ENCODE measurements at places on chromosomes 5 and 9.

DNA sequence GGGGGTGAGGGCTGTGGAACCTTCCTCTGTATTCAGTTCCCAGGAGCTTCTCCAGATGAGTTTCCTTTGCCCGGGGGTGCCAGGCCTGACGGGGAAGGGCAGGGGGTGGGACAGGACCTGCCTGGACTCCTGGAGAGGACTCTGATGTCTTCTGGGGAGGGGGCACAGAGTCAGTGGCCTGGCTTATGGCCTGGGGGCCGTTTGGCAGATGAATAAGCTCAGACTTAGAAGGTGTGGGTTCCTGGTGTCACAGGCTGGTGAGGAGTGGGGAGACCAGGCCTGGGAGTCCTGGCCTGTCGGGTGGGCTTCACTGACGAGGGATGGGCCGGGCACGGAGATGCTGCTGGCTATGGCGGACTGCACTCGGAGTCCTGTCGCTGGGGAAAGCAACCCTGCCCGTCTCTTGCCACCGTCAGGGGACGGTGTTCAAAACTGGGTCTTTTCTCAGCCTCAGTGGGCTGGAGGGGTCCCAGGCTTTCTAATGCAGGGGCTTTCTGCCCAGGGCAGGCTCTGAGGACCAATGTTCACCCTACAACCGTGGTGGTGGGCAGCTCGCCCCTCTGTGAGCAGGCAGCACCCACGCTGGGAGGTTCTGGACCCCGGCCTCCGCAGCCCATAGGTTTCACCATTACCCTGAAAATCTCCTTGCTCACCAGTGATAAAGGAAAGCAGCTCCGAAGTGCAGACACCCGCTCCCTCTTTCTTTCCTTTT is 16.2 kb downstream of the COL5A1 start:
- no peak overlapping the region for H3K4me3 ChIP-seq
- H3K4me1 ChIP-seq, result no peaks in the 10 kb centered on the region
- no peaks in the 10 kb centered on the region for H3K27me3 ChIP-seq
- no peaks in the 10 kb centered on the region for H3K36me3 ChIP-seq

DNA sequence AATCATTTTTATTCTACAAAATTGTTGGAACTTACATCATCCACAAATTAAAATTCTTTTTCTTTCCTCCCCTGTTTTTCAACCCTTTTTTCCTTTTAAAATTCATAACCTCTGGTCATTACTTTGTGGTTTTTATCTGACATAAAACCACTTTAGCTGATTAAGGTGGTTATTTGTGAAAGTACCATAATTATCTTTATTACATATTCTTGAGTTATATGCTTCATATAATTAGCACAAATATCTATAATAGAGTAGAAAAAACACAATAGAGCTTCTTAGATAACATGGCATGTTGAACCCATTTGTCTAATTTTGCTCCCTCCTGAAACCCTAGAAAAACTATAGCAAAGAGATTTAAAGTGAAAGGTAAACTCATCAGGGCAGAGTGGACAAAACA is 22.9 kb upstream of the PPIC start:
- H3K27ac ChIP-seq, result no peak overlapping the region
- H3K4me3 ChIP-seq, result no peak overlapping the region
- no peak for DNase-seq
- no peaks in the 10 kb centered on the region for H3K36me3 ChIP-seq
- H3K27me3 ChIP-seq, result peaks cover 6% of the 10 kb centered on the region
- no peaks in the 10 kb centered on the region for H3K4me1 ChIP-seq

- peaks cover 51% of the 10 kb centered on the region for H3K4me1 ChIP-seq
- no peaks in the 10 kb centered on the region for H3K27me3 ChIP-seq
- peak overlapping the region; percentile 80 for H3K4me3 ChIP-seq
- H3K27ac ChIP-seq, result peak overlapping the region; percentile 3
- H3K36me3 ChIP-seq, result peaks cover 32% of the 10 kb centered on the region
These were observed 1.5 kb downstream of the ST6GALNAC4 start for GRCh38 chr9:127915325-127915752.

DNA sequence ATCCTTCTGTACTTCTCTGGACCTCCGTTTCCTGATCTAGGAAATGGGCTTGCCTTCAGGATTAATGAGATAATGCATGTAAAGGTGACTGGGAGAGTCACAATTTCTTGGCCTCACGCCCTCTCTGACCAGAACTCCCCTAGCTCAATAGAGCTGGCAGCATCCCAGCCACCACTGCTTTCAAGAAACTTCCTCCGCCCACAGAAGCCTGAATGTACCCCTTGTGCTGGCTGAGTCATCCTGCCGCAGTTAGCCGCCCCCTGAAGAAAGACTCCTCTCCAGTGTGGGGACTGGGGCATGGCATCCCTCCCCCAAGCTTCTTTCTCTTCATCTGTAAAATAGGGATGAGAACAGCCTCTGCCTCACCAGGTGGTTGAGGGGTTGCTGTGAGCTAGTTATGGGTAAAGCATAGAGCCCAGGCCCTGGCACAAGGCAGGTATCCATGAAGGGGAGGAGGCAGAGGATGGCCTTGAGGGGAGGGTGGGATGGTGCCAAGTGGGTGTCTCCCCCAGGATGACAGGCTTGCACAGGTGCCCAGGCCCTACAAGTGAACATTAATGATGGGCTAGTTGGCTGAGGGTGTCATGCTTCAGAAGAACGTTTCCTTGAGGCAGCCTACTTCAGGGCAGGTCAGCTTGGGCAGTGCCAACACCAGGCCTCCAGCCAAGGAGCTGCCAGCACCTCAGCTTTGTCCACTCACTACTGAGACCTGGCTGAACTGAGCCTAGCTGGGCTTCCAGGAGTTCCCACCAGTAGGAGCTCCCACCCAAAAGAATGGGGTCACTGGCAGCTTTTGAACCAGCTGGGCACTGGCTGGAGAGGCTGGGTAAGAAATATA is 3.4 kb downstream of the PDLIM4 start:
- peaks cover 50% of the 10 kb centered on the region for H3K4me1 ChIP-seq
- H3K36me3 ChIP-seq, result no peaks in the 10 kb centered on the region
- peaks cover 10% of the 10 kb centered on the region for H3K27me3 ChIP-seq

DNA sequence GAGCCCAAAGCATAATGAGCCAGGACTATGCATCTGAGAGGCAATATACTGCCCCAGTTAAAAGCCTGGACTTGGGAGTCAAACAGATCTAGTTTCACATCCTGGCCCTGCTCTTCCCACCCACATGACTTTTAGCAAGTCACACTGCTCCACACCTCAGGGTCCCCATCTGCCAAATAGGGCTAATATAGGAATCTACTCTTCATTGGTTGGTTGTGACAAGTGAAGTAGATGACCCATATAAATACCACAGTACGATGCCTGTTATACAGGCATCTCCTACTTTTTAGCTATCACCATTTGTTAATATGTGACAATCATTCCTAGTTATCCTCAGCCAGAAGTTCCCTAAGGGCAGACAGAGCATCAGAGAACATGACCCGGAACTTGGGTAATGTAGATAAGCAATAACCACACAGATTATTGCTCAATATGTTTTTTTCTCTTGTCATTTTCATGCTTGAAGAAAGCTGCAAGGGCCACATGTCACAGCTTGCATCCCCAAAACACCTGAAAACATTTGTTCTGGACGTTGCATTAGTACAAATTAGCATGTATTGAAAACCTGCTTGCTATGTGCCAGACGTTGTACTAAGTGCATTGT is 20.4 kb downstream of the ADAM19 start:
- peaks cover 66% of the 10 kb centered on the region for H3K4me1 ChIP-seq
- H3K27ac ChIP-seq, result peak overlapping the region; percentile 70
- H3K4me3 ChIP-seq, result no peak overlapping the region
- no peaks in the 10 kb centered on the region for H3K27me3 ChIP-seq
- DNase-seq, result no peak

GRCh38 chr9:19995619-19996018 is 206.8 kb upstream of the SLC24A2 start:
- DNase-seq, result no peak
- H3K27ac ChIP-seq, result no peak overlapping the region
- H3K27me3 ChIP-seq, result no peaks in the 10 kb centered on the region
- H3K4me3 ChIP-seq, result no peak overlapping the region
- peaks cover 80% of the 10 kb centered on the region for H3K4me1 ChIP-seq

DNA sequence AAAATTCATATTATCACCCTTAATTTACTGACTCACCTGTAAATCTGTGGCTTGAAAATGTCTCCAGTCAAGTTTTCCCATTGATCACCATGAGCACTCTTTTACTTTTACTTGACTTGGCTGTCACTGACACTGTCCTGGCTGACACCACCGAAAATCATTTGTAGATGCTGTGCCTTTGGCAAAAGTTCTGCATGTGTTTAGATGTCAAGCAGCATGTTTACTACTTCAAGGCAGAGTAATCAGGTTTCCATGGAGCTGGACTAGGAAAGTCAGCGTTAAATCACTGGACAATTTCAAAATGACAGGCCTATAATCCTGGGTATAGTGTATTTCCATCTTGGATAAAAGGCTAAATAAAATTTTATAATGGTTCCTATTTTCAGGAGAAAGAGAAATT is 1530.6 kb upstream of the CDH6 start:
- H3K27ac ChIP-seq, result no peak overlapping the region
- no peak for DNase-seq
- no peaks in the 10 kb centered on the region for H3K36me3 ChIP-seq
- no peaks in the 10 kb centered on the region for H3K27me3 ChIP-seq

GRCh38 chr9:99438596-99438995 is 216.5 kb downstream of the SEC61B start:
- no peak overlapping the region for H3K27ac ChIP-seq
- peaks cover 2% of the 10 kb centered on the region for H3K27me3 ChIP-seq
- no peak overlapping the region for H3K4me3 ChIP-seq

DNA sequence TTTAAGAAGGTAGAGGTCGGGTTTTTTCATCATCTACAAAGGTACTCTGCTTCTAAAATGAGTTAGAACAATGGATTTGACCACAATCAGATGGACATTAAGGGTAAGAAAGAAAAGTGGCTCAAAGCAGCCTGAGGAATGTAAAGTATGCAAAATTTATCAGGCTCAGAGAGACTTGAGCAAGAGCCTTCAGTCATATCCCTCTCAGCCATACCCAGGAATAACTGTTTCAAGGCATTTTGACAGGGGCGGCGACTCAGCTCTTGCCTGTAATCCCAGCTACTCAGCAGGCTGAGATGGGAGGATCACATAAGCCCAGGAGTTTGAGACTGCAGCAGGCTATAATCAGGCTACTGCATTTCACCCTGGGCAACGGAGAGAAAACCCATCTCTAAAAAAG is 38.8 kb upstream of the ANXA2R start:
- DNase-seq, result no peak
- peaks cover 13% of the 10 kb centered on the region for H3K4me1 ChIP-seq
- no peak overlapping the region for H3K27ac ChIP-seq
- peaks cover 43% of the 10 kb centered on the region for H3K36me3 ChIP-seq
- H3K4me3 ChIP-seq, result no peak overlapping the region

- H3K27ac ChIP-seq, result no peak overlapping the region
- H3K4me1 ChIP-seq, result no peaks in the 10 kb centered on the region
These were observed 9.2 kb upstream of the SEMA6A start for GRCh38 chr5:116583862-116584222.

DNA sequence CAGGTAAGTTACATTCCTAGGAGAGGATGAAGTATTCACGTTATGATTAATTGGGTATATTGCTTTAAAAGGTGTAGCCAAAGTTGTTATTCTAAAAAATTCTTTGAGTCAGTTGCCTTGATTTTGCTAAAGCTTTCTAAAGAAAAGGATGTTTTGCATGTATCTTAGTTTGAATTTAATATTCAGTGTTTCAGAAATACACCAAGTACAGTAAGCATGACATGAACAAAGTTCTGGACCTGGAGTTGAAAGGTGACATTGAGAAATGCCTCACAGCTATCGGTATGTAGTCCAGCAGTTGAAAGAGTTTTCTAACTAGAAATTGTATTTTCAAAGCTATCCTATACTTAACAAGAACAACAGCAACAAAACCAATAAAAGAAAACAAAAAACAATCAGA is 14.2 kb downstream of the ANXA1 start:
- H3K36me3 ChIP-seq, result peaks cover 71% of the 10 kb centered on the region
- no peaks in the 10 kb centered on the region for H3K27me3 ChIP-seq
- no peak for DNase-seq
- peaks cover 7% of the 10 kb centered on the region for H3K4me1 ChIP-seq
- H3K4me3 ChIP-seq, result no peak overlapping the region

- no peak overlapping the region for H3K4me3 ChIP-seq
- no peak for DNase-seq
- H3K4me1 ChIP-seq, result no peaks in the 10 kb centered on the region
- H3K36me3 ChIP-seq, result no peaks in the 10 kb centered on the region
- no peaks in the 10 kb centered on the region for H3K27me3 ChIP-seq
- H3K27ac ChIP-seq, result no peak overlapping the region
These were observed 249.8 kb upstream of the ARRDC3 start for GRCh38 chr5:91632871-91633270.

- H3K4me3 ChIP-seq, result no peak overlapping the region
- H3K4me1 ChIP-seq, result no peaks in the 10 kb centered on the region
- H3K36me3 ChIP-seq, result no peaks in the 10 kb centered on the region
- no peaks in the 10 kb centered on the region for H3K27me3 ChIP-seq
- H3K27ac ChIP-seq, result no peak overlapping the region
- DNase-seq, result no peak
These were observed 175.8 kb downstream of the CACNA1B start for GRCh38 chr9:138053321-138053868.

GRCh38 chr9:96057155-96057554 is 181.7 kb downstream of the ERCC6L2 start:
- peaks cover 21% of the 10 kb centered on the region for H3K4me1 ChIP-seq
- no peak overlapping the region for H3K4me3 ChIP-seq
- DNase-seq, result no peak
- H3K27me3 ChIP-seq, result no peaks in the 10 kb centered on the region

DNA sequence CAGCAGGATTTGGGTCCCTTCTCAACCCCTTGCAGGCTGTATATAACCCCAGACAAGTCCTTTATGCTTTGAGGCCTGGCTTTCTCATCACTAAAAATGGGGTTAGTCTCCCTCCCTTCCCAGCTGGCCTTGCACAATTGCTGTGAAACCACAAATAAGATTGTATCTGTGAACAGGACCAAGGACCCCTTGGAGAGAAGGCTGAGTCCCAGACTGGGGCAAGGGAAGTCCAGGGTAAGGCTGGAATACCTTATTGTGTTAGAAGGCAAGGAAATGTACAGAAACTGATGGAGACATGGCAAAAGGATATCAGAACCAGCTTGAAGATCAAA is 11.4 kb downstream of the MACROH2A1 start:
- H3K4me1 ChIP-seq, result peaks cover 37% of the 10 kb centered on the region
- H3K27me3 ChIP-seq, result no peaks in the 10 kb centered on the region
- no peak overlapping the region for H3K27ac ChIP-seq
- H3K36me3 ChIP-seq, result peaks cover 81% of the 10 kb centered on the region

DNA sequence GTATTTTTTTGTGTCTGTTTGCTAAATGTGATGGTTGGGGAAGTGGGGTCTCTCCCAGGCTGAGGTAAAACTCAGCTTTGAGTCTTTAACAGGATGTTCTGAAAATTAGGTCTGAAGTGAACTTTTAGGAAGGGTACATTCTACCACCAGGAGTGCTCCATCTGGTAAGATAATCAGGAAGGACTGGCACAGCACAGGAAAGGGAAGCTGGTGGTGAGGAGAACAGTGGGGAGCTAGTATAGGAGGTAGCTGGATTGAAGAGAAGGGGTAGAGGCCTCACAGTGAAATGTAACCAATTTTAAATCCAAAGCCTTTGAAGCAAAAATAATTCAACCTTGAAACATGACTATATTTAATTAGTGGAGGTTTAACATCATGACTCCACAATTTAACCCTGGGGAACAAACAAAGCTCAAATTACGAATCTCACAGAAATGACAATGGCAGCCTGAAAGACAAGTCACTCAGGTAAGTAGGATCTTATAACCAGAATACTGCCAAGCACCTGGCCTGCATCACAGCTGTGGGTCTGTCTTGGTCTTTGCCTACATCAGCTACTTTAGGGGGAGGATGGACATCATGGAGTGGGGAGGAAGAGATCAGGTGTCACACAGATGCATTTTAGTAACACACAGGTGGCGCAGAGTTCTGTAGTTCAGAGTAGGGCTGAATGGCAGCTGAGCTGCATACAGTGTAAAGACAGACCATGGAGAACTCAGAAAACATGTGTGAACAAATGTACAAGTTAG is 445.3 kb downstream of the DMRT2 start:
- H3K4me1 ChIP-seq, result peaks cover 10% of the 10 kb centered on the region
- DNase-seq, result no peak
- H3K27me3 ChIP-seq, result no peaks in the 10 kb centered on the region
- H3K36me3 ChIP-seq, result no peaks in the 10 kb centered on the region
